Pulmonary artery endothelial cell (primary cell): ENCODE measurements at places on chromosomes 6 and 20. TPM values are rescaled to one million over a fixed set of nuclear protein-coding genes. Genes with fewer than 3 reads are reported as not detected.

GRCh38 chr6:39664173-39664572 lies 61.0 kb downstream of the KIF6 start:
- no peak for DNase-seq

GRCh38 chr6:35228481-35228880 lies 14.7 kb downstream of the SCUBE3 start:
- DNase-seq = no peak

- DNase-seq = no peak
These were observed 74.2 kb upstream of the PHIP start for GRCh38 chr6:79152269-79152737.

GRCh38 chr6:23319582-23319981 lies 750.2 kb downstream of the HDGFL1 start:
- DNase-seq = no peak

GRCh38 chr6:75546381-75546780 lies 52.8 kb upstream of the FILIP1 start:
- no peak for DNase-seq

DNA sequence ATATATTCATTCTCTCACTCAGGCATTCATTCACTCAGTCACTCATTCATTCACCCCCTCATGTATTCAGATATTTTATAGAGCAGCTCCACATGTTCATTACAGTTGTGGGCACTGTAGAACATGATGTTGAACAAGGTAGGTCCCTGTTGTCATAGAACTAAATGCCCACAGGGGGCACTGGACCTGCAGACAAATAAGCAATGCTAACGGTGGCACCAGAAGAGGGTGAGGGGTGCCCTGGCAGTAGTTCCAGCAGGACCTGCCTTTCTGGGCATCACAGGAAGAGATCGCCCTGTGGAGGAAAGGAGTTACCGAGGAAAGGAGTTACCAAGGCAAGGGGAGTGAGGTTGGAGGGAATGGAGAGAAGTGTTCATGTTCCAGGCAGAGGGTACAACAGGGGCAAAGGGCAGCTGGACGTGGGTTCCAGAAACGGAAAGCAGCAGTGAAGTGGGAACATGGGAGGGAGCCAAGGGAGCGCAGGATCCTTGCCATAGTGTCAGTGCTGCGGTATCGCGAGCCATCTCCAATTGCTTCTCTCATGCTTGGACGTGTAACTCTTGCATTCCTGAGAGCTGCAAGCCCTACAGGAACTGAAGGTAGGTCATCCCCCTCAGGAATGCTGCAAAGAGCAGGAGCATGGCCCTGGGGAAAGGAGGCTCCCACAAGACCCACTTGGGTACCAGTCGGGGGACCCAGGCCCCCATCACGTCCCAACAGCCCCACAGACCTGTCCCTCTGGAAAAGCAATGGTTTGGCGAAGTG lies 128.2 kb downstream of the EDN3 start:
- no peak for DNase-seq

- no peak for DNase-seq
These were observed 153.4 kb downstream of the MBOAT1 start for GRCh38 chr6:20058912-20059311.

DNA sequence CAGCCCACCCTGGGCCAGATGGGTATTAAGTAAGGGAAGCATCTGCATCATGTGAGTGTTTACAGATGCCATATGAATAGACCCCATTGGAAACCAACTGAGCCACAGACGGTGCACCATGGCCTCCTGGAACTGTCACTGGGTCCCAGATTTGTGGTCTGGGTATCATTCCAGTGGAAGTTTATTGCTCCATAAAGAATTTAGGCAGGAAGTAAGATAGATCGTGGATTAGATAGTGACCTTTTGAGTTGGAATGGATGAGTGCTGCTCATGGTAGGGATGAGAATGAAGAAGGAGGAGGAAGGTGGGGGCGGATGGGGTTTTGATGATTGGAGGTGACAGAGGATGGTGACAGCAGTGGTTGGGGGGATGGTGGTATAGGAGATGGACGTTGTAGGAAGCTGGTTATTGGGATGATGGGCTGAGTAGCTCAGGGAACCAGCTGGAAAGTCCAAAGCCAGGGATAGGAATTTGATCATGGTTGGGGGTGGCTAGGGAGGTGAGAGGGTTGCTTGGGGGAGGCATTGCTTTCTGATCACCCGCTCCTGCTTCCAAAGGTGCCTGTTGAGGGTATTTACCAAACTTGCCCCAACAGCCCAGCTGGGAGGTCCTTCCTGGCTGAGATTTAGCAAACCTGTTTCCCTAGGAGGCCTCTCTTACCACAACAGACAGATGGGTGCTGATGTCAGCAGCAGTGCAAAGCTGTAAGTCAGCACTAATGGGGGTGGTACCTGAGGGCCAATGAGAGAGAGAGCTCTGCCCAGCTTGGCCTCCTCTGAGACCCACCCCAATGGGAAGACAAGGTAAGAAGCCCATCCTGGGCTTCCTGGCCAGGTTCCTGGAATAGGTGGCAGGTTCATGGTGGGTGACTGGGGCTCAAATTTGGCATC lies 78.0 kb downstream of the VEGFA start:
- no peak for DNase-seq

- no peak for DNase-seq
These were observed 17.3 kb downstream of the LAMA4 start for GRCh38 chr6:112237066-112237465.

GRCh38 chr6:28794175-28795002 lies 129.4 kb downstream of the TRIM27 start:
- no peak for DNase-seq

DNA sequence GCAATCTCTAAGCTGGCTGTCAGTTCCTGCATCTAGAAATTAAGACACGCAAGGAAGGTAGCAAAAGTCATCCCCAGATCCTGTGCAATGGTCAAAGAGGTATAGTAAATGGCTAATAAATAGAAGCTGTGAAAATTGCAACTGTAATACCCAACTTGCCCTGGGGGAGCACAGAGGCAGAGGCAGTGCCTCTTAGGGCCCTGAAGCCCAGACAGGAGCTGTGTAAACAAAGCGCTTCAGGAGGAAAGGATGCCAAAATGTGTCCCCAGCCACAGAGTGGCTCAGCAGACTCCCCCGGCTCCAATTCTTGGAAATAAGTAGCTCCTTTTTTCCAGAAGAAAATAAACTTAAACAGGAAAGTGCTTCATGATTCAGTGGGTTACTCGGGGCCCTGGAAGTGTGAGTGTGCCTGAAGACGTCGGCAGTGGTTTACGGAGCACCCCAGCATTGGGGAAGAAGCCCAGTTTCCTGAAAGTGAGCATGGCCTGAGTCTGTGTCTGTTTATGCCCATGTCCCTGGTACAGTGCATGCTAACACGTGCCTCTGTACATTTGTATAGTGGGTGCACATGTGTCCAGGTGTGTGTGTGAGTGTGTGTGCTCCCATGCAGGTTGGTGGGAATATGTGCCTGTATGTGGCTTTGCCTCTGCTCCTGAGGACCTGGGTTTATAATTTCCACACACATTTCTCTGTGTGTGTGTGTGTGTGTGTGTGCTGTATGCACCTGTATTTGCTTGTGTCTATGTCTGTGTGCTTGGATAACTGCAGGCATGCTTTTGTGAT lies 246.7 kb downstream of the MAFB start:
- no peak for DNase-seq

- peak; percentile 22 for DNase-seq
These were observed 153.3 kb downstream of the SCML4 start for GRCh38 chr6:107670792-107671199.

GRCh38 chr6:89775150-89775549 lies 44.4 kb downstream of the MDN1 start:
- no peak for DNase-seq

GRCh38 chr6:126696921-126697693 lies 357.2 kb downstream of the CENPW start:
- no peak for DNase-seq

DNA sequence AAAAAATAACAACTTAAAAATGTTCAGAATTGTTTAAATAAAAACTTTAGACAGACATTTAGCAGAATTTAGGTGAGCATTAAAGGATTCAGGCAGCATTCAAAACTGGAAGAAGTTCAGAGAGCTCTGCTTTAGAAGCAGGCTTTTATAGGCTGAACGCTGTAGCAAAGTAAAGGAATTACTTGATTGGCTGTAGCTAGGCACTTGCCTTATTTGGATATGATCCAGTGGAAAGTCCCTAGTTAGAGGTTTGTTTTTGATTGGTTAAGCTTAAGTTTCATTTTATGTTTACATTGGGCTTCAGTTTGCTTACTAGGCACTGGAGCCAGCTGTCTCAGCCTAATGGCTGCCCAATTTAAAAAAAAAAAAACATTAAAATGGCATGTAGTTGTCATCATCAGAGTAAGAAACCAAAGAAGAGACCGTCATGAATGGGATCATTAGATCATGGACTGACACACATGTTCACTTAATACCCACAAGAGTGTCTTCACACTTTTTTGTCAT lies 65.1 kb downstream of the CBFA2T2 start:
- DNase-seq = peak; percentile 82

GRCh38 chr6:117138920-117139319 lies 126.4 kb upstream of the VGLL2 start:
- DNase-seq = no peak

GRCh38 chr20:40683221-40683893 lies 5.7 kb downstream of the MAFB start:
- DNase-seq = no peak

Gene CCNC
- total RNA-seq = 81.6 and 104 TPM in 2 replicates

Gene TRERF1
- 0.40 and 0.85 TPM in 2 replicates for total RNA-seq

Gene SNAP91
- under 0.01 TPM in 1 of 2 replicates, not detected in the other for total RNA-seq

Gene CENPW
- total RNA-seq = 22.0 and 33.6 TPM in 2 replicates

Gene CPNE5
- 6.9 and 7.5 TPM in 2 replicates for total RNA-seq

Gene MAP3K4
- 18.2 and 28.1 TPM in 2 replicates for total RNA-seq

Gene PNLDC1
- total RNA-seq = 0.11 TPM in 1 of 2 replicates, not detected in the other

Gene SEMG1
- total RNA-seq = not detected in 2 replicates

Gene METTL24
- not detected in 2 replicates for total RNA-seq

Gene TNXB
- total RNA-seq = 0.21 and 0.73 TPM in 2 replicates

Gene STAU1
- total RNA-seq = 58.8 and 63.0 TPM in 2 replicates

Gene TRAPPC3L
- total RNA-seq = 0.04 and 0.07 TPM in 2 replicates

Gene TNNC2
- not detected in 2 replicates for total RNA-seq
